HT1080 (cell line): ENCODE measurements at places on chromosomes 7 and 10. TPM values are rescaled to one million over a fixed set of nuclear protein-coding genes. Genes with fewer than 3 reads are reported as not detected.

- no peak for DNase-seq
Observed at GRCh38 chr7:72538147-72538546, 126.0 kb upstream of the CALN1 start.

DNA sequence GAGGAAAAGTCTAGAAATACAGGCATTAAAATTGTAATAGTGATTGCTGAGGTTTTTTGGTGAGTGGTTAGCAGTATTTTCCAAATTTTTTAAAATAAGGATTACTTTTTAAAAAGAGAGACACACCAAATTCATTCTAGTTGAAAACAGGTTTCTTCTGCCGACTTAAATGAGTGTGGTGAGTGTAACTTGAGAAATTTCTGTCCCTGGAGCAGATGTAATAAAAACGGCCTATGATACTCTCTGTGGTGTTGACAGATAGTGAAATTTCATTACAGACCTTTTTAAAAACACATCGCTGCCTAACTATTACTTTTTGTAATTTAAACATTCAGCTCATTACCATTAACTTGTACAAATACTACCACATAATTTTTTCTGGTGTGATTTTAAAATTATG lies 90.1 kb downstream of the CYP51A1 start:
- DNase-seq = no peak

DNA sequence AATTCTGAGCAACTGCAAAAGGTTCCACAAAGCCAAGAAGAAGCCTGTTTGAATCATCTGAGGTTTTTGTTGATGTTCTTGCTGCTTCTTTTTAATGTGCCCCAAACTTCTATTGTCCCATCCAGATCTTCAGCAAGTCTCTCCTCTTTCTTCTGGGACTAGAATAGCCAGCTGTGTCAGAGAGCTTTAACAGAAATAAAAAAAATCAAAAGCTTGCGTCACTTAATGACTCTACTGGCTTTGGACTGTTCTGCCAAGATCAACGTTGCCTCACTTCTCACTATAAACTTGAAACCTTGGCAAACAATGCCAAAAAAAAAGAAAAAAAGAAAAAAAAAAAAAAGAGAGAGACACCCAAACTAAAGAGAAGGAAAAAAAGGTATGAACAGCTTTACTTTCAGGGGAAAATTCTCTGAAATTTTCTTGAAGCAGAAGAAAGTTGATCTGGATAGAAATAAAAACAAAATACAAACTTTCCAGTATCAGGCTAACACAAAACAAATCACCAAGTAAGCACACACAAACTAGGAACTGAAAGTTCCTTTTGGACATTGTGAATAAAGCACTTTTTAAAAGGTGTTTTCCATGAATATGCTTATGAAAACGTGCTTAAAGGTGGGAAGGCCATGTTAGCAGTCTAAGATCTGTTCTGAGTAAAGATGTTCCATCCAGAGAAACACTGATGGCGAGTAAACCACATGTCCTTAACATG lies 14.8 kb downstream of the USP54 start:
- DNase-seq = peak; percentile 48

DNA sequence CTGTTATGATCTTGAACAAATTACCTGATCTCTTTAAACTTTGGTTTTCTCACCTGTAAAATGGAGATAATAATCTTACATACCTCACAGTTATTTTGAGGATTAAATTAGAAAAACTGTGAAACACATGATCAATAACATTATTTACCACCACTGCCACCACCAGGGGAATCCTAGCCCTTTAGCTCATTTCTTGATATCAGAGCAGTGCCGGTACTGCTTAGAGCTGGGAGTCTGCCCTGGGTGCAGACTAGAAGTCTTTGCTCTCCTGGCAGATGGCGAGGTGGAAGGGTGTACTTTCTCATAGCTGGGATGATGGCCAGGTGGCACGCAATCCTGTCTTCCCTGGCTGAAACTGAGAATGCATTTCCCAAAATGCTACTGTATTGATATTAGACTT lies 12.7 kb upstream of the EFCAB10 start:
- no peak for DNase-seq

- DNase-seq = peak; percentile 4
Observed at GRCh38 chr10:22379059-22379458, 33.8 kb downstream of the SPAG6 start.

- no peak for DNase-seq
Observed at GRCh38 chr7:115132096-115132495, 210.2 kb downstream of the MDFIC start.

DNA sequence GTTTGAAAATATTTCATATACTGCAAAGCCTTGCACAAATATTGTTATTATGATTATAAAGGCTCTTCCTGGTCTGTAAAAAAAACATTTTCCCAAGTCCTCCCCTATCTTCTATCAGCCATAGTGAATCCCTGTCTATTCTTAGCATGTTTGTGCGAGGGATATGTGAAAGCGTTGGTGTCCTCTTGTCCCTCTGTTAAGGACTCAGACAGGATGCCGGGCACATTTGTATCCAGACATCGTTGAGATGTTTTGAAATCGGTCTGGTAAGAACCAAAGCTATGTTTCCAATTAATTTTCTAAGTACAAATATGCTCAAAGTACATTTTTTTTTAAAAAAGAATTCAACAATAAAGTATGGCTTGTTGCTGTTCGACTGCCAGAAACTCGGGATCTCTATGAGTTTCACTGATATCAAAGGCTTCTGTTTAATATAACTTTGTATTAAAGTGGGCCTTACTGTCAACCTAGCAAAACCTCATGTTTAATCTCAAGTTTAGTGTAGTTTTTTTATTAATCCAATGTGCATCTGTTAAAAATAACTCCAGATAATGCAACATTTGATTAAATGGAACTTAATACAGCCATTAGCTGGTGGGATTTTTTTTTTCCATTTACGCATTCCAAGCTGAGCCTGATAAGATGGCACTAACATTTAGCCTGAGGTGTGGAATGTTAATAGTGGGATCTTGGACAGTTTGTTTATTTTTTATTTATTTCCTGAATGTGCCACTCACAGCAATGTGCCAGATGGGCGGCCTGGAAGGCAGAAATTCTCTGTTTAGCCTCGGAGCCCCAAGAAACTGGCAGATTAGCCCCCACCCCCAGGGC lies 754.3 kb downstream of the LRMDA start:
- no peak for DNase-seq

DNA sequence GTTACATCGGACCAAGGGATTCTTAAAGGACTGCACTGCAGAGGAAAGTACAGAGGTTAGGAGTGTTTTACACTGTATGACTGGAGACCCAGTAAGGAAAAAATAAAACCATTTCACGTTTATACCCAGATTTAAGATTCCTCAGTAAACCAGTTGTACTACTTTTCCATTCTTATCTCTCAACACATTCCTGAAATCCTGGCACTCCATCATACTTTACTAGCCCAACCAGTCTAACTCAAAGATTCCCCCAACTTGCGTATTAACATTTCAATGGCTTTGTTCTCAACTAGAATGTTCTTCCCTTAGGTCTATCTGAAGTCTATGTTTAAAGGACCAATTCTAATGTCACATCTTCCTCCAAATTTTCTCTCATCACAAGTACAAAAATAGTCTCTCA lies 8.0 kb downstream of the CCDC186 start:
- no peak for DNase-seq

TSPAN12 gene
- 5.9 and 7.4 TPM in 2 replicates for total RNA-seq

ADCYAP1R1 gene
- 0.14 and 1.4 TPM in 2 replicates for total RNA-seq

PNLIPRP1 gene
- not detected in 2 replicates for total RNA-seq

PRKCQ gene
- total RNA-seq = 0.16 and 0.33 TPM in 2 replicates

AGBL3 gene
- total RNA-seq = 1.1 and 1.2 TPM in 2 replicates
